ENCODE measurements at places on chromosomes 6 and 20.
A peak's percentile ranks its signal among the peaks of the same experiment; 100 is the strongest.

DNA sequence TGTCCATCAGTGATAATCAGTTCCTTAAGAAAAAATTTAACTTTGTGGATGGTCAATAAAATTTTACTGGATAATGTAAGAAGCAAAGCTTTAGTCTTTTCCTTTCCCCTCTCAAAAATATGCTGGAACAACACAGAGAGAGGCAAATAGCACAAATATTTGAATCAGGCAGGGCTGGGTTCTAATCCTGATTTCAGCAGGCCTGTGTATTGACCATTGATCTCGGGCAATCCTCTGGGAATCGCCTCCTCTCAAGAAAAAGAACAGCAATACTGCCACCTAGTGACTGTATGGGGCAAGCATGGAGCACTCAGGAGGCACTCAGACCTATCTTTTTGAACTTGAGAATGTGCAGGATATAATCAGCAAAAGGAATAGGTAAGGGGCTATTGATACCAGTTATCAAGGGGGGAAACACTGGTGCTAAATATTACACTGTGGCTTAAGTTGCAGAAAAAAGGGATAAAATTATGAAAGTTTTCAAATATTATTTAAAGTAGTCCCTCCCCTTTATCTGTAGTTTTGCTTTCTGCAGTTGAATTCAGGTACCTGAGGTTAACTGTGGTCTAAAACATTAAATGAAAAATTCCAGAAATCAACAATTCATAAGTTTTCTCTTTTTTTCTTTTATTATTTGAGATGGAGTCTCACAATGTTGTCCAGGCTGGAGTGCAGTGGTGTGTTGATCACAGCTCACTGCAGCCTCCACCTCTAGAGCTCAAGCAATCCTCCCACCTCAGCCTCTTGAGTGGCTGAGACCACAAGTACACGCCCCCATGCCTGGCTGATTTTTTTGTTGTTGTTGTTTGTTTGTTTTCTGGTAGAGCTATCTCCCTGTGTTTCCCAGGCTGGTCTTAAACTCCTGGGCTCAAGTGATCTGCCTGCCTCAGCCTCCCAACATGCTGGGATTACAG, 91.8 kb upstream of the NHSL1 start:
- DNase-seq = peak; percentile 85

- no peak for DNase-seq
Measured at GRCh38 chr6:128039543-128039942, 138.7 kb upstream of the THEMIS start.

DNA sequence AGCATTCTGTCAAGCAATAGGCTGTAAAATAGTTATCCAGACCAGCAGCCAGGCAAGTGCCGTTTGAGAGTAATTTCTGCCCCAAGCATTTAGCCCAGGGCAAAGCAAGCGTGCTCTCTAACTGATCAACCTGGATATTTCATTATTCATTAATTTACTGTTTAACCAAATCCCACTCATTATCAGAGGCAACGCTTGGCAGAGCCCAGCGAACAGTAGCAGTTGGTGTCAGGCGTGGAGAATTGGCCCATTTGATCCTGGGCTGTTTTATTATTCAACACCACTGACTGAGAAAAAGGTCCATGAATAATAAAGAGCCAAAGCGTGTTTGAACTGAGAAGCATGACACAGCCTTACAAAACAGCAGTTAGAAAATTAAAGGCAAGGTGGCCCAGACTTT, 35.3 kb downstream of the TFAP2B start:
- DNase-seq = no peak

GRCh38 chr20:23520185-23520584, 29.3 kb downstream of the CST8 start:
- DNase-seq = no peak

DNA sequence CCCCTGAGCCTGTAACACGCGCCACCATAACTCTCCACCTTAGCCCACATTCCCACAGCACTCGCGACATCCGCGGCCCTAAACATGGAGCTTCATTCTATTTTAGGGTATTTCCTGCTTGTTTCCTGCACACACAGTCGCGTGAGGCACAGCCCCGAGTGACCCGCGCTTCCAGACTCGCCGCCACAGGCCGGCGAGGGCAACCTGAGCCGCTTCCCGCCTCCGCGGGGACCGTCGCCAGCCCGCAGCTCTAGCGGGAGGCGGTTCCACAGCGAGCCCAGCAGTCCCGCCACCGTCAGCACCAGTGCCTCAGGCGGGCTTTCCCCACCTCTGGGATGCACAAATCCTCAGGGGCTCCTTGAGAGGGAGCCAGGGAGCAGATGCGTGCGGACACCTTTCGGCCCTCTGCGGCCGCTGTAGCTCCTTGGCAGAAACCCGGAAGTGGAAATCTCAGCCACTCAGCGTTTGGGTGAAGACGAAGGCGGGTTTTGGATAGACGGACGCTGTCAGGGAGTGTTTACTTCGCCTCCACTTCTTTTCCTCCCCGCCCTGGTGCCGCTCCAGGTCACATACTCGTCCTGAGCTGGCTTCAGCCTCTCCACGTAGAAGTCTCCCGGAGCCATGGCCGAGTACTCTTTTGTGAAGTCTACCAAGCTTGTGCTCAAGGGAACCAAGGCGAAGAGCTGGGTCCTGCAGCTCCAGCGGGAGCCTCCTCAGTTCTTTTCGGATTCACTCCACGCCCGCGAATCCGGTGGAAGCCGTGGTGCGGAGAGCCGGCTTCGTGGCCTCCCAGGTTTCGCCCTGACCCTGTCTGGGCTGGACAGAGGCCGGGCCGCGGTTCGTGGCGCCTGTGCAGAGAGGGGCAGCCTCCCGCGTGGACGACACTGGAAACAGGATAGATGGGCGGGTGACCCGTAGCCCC, 2177.4 kb upstream of the DEFB115 start:
- peak; percentile 70 for DNase-seq

GRCh38 chr6:55180258-55180657, 5.9 kb downstream of the HCRTR2 start:
- DNase-seq = no peak

DNA sequence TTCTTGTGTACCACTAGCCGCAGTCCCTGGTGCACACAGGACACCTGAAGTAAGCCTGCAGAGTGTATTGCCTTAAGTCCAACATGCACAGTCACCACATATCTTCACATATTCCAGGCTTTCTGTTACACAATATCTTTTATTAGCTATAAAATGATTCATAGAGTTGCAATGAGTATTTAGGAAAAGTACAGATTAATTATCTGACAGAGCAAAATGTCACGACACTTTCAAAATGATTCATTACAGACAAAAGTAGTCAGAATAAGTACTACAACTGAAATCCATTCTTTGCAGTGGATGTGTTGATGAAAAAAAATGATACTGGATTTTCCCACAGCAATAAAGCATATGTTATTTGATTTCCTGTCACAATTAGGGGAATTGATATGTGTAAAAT, 199.5 kb upstream of the ASCC3 start:
- DNase-seq = peak; percentile 56

GRCh38 chr6:28351087-28351486, 1.3 kb downstream of the ZKSCAN3 start:
- no peak for DNase-seq

- DNase-seq = no peak
Measured at GRCh38 chr6:163940705-163941623, 526.4 kb downstream of the QKI start.

DNA sequence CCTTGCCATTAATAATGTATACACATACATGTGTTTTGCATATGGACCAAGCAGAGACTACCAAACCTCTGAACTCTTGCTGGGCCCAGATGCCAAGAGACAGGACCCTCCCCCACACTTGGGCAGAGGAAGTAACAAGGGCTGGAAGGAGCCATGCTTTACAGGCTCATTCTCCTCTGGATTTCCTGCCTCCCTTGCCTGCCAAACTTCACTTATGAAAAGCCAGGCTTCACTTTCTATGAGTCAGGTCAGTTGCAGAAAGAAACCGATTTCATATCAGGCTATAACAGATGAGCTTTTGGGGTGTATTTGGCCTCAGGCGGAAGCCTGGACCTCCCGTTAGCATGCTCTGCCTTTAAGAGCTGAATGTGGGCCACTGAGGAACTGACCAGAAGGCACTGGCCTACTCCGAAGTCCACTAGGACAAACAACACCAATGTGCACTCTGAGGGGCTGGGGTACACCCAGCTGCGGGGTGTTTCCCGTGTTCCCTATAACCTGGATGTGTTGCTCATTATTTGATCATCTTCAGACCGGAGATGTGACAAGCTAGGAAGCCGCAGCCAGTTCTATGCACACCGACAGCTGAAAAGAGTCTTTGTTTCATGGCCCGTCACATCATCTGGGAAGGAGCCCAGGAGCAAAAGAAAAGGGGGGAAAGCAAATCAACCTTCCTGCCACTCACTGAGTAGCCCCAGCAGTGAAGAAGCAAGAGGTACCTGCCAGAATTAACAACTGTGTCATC, 28.5 kb downstream of the HAO1 start:
- DNase-seq = no peak

- DNase-seq = no peak
Measured at GRCh38 chr20:6126846-6127245, 4.0 kb upstream of the FERMT1 start.

DNA sequence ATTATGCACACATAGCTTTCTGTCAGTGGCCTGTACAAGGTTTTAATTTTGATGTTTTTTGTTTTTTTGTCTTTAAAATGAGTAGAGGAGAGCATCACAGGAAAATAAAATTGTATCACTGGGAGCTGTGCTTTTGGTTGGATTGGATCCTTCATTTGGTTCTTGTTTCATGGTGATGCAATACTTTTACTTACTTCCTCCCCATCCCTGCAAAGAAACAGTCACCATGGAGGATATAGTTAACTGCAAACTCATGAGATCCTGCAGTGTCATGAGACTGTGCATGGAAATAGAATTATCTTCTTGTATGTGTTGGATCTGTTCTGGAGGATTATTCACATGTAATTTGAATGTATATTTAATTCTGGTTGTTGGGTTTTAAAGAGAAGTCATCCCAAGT, 122.3 kb downstream of the JARID2 start:
- DNase-seq = no peak

GRCh38 chr6:24329022-24329421, 28.8 kb downstream of the DCDC2 start:
- no peak for DNase-seq

DNA sequence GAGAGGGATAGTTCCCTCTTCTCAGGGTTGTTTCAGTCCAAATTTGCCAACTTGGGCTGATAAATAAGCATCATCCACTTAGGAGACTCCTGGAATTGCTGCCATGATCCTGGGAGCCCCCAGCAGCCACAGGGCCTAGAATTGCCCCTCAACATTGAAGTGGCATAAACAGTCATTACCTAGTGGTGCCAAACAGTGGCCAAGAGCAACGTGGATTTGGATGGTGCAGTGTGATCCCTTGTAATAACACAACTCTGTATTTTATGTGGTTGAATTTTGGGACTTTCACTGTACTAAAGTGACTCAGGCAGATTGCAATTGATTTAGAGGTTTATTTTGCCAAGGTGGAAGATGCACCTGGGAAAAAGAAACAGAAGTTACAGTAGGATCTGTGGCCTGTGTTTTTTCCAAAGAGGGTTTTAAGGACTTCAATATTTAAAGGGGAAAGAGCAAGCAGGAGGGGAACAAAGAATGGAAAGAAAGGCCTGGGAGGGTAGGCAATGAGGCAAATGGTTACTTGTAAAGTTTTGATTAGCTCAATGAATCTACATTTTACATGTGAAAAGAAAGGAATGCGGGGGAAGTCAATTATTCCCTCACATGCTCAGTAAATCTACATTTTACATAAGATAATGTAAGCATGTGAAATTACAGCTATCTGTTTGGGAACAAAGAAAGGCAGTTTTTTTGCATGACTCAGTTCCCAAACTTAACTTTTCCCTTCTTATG, 168.0 kb upstream of the NOX3 start:
- no peak for DNase-seq

GRCh38 chr6:40528051-40528450, 59.1 kb downstream of the LRFN2 start:
- DNase-seq = no peak

Measured in choroid plexus epithelial cell (primary cell).